ENCODE measurements at places on chromosomes 6 and 20.

DNA sequence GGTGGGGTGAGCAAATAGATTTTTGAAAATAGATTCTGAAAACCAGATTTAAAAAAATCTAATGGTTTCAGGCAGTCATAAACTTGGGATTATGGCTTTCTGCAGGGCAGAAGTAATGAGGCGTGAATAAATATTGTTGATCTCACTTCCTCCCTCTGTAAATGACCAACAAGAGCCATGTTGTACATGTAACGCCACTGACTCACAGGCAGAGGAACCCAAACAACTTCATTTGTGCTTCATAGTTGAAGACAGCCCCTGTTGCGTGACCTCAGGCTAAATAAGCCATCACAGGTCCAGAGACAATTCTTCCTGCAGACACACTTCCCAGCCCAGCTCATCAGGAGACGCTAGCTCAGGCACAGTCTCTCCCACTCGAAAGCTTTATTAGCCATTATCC, 59.1 kb upstream of the F13A1 start:
- no peak for DNase-seq

DNA sequence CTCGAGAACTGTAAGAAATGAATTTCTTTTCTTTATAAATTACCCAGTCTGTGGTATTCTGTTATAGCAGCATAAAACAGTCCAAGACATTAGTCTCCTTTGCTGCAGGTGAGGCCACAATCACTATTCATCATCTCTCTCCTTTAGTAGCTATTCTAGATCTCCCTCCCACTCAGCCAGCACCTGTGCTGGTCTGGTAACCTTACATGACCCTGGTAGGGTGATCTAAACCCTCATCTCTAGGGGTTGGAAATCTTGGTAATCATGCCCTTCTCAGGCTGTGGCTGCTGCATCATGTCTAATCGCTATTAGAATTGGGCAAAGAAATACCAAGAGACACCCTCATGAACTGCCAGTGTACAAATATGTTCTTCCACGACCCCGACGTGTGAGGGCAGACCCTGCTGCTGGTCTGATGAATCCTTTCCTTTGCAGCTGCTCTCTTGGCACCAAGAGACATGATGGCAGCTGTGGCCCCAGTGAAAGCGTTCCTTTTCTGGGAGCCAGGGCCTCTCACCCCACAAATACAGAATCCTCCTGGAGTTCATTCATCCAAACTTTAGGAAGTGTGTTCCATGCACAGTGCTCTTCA, 23.0 kb upstream of the IGF2R start:
- no peak for DNase-seq

DNA sequence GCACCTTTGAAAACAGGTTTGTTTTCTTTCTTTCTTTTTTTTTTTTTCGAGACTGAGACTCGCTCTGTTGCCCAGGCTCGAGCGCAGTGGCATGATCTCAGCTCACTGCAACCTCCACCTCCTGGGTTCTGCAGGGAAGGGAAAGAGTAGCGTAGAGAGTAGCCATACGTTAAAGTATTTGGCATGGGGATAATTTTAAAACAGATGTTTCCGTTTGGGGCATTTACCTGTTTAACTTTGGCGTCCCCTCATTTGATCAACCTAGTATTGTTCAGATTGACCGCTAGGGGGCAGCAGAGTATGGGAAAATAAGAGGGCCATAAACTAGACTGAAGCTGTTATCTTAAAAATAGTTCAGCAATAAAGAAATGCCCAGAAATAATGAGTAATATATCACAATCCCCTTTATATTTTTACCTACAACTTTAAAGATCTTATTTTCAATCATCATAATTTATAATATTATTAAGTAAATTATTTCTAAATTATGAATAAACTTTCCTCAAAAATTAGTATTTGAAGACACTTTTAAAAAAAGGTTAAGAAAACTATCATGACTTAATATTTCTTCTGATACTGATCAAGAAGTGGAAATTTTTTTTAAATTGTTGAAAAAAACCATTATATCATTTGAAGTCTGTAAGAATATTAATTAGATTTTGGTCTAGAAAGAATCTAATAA, 7.6 kb upstream of the TAAR9 start:
- DNase-seq: peak; percentile 45

DNA sequence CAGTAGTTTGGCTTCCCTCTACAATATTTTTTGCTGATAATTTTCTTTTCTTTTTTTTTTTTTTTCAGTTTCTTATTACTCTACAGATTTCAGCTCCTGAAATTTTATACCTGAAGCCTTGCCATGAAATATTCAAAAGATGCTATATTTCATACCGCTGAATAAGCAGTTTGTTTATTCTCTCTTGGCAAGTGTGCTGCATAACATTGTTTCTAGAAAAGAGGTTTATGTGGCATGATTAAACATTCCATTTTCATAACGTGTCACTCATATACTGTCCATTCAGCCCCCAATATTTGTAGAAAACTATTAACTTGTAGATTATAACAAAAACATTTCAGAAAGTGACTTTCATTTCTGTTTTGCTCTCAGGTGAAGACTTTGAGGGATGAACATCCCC, 174.4 kb upstream of the NOX3 start:
- DNase-seq: no peak

DNA sequence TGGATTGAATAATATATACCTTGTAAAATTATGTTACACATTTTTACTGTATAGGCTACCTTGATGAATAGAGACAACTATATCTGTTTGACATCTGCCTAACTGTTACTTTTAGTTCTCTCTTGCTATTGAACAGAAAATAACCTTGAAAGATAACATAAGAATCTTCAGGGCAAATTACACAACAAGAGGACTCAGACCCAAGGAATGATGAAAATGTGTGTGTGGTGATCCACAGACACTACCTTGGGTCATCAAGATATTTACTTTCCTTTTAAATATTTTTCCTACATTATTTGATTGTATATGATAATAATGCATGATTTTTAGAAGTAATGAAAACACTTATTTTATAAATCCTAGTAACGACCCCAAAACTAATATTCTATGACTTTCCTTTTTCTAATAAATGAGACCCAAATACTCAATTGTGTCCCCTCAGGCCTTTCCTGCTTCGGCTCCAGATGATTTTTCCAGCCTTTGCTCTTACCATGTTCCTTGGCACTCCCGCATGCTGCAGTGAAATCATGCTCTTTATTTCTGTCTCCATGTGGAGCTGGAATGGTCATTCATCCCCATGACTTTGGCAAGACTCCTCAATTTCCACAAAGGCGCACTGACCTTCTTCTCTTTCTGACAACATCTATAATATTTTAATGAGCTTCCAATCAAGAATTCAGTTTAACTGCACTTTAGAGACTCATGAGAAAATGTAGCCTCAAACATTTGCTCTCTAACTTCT, 187.6 kb downstream of the EPM2A start:
- DNase-seq: no peak

DNA sequence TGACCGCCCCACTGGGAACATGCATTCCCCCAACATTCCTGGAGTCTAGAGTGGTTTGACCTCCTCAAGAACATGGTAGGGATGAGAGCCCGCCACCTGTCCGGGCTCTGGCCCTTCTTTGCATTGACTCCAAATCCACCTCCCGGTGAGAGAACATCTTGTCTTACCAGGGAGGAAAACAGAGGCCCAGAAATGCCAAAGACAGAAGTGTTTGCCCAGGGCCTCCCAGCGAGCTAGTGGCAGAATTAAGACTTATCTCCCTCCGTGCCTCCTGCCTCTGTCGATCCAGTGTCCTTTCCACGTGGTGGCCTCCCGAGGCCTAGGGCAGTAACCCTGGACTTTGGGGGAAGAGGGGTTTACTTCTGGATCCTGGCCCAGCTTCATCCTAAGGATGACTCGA, 134.8 kb downstream of the JPH2 start:
- no peak for DNase-seq

Measured in retina (tissue), 1 donor.